ENCODE measurements at places on chromosomes 7 and 10.

DNA sequence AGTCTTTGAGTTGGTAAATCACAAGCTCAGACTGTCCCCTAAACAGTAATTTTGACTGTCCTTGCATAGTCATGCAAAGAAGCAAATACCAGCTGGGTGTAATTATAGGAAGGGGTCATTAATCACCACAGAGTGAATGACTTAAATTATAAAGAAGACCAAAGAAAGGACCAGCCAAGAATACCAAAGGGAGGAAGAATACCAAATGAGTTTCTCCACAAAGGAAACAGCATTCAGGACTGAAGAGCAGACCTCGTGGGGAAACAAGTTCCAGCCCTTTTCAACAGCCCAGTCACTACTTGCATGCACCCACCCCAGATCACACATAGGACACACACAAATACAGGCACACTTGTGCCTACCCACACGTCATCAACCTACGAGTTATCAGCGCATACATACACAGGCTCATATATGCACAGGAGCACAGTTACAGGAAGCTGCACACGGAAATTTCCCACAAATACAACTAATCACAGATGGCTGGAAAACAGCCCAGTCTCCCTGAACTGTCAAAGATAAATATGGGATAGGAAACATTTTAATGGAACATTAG is 77.6 kb downstream of the DENND2A start:
- DNase-seq: no peak

DNA sequence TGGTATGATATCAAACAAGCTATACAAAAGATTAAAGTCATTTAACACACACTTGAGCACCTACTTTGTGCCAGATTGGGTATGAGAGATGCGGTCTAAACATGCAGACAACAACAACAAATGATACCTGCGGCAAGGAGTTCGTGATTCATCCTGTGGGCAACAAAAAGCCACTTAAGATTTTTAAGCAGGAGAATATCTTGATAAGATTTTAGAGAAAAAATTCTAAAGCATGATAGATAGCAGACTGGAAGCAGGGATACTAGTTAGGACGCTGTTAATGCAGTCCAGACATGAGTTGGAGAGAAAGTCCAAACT is 1.6 kb upstream of the KBTBD2 start:
- DNase-seq: no peak

- no peak for DNase-seq
These were observed 18.8 kb upstream of the CHST12 start for GRCh38 chr7:2384354-2385243.

- DNase-seq: no peak
These were observed 18.4 kb downstream of the TSPAN14 start for GRCh38 chr10:80472234-80473095.

GRCh38 chr7:76142861-76143260 is 58.8 kb upstream of the SRRM3 start:
- DNase-seq: no peak

GRCh38 chr10:113000442-113000841 is 50.4 kb downstream of the TCF7L2 start:
- no peak for DNase-seq

DNA sequence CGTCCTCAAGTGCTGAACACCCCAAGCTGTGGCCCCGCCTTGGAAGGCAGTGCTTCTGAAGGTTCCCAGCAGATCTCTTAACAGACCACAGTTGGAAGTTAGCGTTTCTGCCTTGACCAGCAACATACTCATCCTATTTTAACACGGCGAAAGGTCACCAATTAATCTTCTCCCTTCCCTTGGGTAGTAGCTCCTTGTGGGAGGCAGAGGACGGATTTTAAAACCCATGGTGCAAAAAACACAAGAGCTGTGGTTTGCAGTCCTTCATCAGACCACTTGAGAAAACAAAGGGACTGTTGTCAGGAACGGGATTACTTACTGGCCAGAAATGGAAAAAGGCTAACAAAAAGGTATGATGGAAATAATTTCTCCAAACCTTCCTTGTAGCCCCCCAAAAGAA is 87.3 kb downstream of the BEND7 start:
- DNase-seq: no peak

DNA sequence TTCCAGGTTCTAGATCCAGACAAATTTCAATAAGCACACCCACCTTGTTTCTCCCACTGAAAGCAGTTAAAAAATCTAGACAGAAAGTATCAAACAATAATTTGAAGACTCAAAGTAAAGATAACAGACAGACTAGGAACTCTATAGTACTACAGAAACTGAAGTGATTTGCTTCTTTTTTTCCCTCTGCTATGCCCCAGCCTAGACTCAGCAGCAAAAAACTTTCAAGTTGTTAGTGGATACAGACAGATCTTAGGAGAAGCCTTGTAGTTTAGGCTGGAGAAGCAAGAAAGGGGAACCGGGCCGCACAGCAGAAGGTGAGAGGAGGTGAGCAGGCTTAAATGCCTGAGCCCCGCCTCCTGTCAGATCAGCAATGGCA is 65.1 kb downstream of the IGF2BP3 start:
- no peak for DNase-seq

- no peak for DNase-seq
These were observed 66.2 kb upstream of the SDK1 start for GRCh38 chr7:3234851-3235250.

DNA sequence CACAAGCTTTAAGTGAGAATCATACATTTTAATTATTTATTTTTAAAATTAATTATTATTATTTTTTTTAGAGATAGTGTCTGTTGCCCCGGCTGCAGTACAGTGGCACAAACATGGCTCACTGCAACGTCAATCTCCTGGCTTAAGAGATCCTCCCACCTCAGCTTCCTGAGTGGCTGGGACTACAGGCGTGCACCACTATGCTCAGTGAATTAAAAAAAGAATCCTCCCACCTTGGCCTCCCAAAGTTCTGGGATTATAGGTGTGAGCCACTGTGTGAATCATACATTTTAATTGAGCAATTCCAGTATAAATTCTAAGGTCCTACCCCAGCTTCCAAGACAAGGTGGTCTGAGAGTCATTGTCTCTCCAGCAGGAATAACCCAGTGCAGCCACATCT is 172.4 kb downstream of the JAZF1 start:
- no peak for DNase-seq

GRCh38 chr7:91759205-91759863 is 121.2 kb downstream of the MTERF1 start:
- DNase-seq: no peak

- DNase-seq: no peak
These were observed 175.7 kb upstream of the PCLO start for GRCh38 chr7:83338277-83338950.

DNA sequence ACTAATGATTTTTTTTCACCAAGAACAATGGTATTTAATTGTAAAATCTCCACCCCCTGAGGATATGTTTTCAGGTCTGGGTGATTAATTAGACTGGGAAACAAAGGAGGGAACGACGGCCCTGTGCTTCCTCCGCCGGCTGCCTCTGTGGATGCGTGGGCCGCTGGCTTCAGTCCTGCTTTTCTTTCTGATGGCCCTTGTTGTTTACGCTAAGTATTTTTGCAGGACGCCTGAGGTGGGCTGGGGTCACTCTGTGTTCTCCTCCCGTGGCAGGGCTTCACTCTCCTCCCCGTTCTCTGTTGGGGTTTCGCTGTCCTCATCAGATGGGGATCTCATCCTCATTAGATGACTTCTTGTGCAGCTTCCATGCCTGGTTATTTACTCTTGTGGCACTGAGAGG is 5.2 kb upstream of the ACBD5 start:
- DNase-seq: no peak

GRCh38 chr7:51759985-51760384 is 443.4 kb upstream of the COBL start:
- DNase-seq: no peak

DNA sequence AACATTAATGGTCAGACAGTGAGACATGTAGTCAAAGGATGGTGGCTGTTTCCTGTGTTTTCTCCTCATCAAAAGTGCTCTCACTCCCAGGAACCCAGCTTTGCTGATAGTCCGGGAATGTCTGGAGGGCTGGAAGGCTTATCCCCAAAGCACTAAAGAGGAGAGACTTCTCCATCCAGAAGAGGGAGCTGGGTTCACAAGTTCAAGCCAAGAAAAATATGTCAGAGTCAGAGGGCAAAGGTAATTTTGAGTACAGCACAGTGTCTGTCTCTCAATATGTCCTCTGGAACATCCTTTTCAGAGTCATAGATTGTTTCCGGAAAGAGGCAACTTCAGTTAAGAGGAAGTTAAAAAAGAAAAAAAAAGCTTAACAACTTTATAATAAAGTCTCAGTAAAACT is 281.5 kb upstream of the PHYHIPL start:
- DNase-seq: no peak

- no peak for DNase-seq
These were observed 151.1 kb downstream of the DGKB start for GRCh38 chr7:14751461-14751860.

- no peak for DNase-seq
These were observed 107.9 kb upstream of the PPIF start for GRCh38 chr10:79239275-79239779.

- no peak for DNase-seq
These were observed 92.9 kb downstream of the SRPK2 start for GRCh38 chr7:105295596-105296352.

DNA sequence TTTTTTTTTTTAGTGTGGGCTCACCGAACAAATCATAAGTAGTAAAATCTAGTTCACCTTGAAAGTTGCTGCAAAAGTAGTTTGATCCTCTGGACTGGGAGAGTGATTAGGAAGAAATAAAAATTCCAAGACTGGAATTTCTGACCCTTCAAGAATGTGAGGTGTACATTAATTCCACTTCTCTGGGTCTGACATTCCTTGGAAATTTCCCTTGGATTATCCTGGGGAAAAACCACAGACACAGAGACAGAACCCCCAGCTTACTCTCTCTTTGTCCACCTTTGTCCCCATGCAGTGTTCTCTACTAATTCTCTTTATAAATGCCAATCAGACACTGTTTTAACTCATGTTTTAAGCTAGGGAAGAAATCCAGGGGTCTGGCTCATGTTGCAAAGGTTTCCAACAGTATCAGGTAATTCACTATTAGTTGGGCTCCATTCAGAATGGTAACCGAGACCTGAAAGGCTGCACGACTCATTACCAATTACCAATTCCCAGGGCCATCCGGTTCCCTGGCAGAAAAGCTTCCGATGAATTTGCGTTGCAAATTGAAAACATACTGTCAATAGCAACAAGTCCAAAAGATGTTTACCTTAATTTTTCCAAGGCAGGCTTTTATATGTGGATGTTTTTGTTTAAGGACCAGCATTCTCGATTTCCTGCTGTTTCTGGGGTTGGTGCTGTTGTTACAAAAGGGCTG is 86.3 kb downstream of the BAMBI start:
- DNase-seq: no peak

DNA sequence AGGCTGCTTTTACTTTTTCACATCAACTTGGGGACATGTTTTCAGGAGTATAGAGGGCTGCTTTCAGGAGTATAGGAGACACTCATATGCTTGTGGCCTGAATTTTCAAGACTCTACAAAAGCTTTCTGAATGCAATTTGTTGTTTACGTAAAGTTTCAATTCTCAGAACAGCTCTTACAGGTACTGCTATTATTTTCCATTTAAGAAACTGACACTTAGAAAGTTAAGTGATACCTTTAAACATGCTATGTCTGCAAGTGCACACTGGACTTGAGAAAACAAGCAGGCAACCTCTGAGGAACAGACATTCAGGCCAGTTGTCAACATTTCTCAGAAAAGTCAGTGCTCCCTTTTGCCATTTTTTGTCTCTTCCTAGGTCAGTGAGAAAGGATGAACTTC is 70.0 kb upstream of the PHYHIPL start:
- no peak for DNase-seq

DNA sequence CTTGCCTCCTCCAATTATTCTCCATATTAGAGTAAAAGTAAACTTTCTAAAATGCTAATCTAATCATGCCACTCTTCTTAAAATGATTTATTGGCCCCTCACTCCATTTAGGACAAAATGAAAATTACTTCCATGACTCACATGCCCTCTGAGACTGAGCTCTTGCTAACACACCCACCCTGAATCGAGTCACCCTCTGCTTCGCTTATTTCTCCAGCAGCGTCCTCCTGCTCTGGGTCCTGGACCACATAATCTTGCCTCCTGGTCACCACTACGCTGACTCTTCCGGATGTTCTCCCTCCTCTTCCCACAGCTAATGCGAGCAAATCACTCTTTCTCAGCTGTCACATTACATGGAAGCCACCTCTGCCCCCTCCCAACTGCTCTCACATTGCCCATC is 384.0 kb upstream of the FZD8 start:
- DNase-seq: no peak

- no peak for DNase-seq
These were observed 144.2 kb downstream of the CXCL12 start for GRCh38 chr10:44240584-44241205.

GRCh38 chr7:158966780-158967390 is 110.5 kb downstream of the DYNC2I1 start:
- DNase-seq: no peak

- DNase-seq: no peak
These were observed 220.5 kb downstream of the KLF6 start for GRCh38 chr10:3564346-3565002.

GRCh38 chr10:118917701-118918100 is 111.8 kb upstream of the NANOS1 start:
- no peak for DNase-seq

DNA sequence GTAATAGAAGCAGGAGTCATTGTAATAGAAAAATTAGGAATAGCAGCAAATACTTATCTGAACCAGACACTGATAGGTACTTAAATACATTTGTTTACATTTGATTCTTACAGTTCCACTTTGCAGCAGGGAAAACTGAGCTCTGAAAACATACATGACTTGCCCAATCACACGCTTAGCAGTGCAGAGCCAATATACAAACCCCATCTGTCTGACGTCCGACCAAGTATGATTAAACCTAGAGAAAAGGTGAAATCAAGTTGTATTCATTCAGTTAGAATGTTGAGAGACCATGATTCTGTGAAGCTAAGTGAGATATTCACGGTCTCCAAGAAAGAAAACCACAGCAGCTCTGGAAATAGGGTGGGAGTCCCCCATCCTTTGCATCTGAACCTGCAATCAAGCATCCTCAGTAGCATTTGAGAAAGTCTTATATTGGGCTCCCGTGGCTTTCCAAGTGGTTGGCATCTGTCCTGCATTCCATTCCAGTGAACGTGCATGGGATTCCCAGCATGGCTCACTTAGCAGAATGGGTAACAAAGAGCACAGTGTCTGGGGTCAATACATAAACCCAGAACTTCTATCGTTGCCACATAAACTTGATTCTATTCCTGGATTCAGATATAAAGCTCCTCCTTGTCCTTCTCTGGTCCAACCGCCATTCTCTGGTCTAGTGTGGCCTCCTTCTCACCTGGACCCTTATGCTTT is 148.7 kb upstream of the RSU1 start:
- no peak for DNase-seq

- no peak for DNase-seq
These were observed 42.0 kb upstream of the PTF1A start for GRCh38 chr10:23150091-23150490.

DNA sequence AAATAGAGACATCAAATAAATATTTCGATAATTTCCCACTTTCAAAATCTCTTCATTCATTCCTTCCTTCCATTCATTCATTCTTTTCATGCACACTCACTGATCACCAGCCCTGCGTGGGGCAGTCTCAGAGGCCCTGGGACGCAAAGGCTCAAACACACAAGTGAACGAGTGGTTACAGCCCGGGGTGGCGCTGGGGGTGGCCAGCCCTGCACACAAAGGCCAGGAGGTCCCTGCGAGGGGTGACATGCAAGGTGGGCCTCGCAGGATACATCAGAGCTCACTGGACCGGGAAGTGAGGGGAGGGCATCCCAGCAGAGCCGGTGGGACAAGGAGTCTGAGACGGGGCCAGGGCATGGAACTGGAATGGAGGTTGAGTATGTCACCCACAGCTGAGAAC is 29.9 kb upstream of the TTYH3 start:
- DNase-seq: no peak
